Peyer's patch (tissue), 4 donors: ENCODE measurements at places on chromosomes 7 and 10. TPM values are rescaled to one million over a fixed set of nuclear protein-coding genes. Genes with fewer than 3 reads are reported as not detected.

SRPK2 gene
- total RNA-seq, result 25.7 TPM

ANXA11 gene
- 242 TPM for total RNA-seq

GRCh38 chr7:9657257-9657656, 1223.8 kb downstream of the NXPH1 start:
- DNase-seq, result no peak

- no peak for DNase-seq
These were observed 194.8 kb downstream of the MAD1L1 start for GRCh38 chr7:2037808-2038522.

DNA sequence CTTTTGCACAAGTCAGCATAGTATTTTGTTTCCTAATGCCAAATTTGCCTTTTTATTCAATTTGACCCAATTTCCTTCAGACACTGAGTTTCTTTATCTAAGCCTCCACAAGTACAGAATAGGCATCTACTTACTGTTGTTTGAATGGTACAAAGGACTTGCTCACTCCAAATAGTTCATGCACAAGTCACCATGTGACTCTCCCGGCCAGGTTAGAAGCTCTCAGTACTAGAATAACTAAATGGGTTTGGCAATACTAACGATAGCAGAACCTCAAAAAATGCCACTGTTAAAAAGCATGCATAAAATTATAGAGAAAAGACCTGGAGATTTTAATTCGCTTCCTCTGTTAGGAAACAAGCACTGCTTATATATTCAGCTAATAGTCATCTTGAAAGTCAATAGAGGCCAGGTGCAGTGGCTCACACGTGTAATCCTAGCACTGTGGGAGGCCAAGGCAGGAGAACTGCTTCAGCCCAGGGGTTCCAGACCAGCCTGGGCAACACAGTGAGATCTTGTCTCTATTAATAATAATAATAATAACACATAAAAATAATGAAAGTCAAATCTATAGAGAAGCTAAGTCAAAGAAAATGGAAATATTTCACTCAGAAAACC, 335.8 kb upstream of the MBL2 start:
- no peak for DNase-seq
